Stimulated activated CD4-positive, alpha-beta T cell treated with anti-CD3 and anti-CD28 coated beads, Interleukin-1b, Interleukin-23, amount 100 ng/mL, for 1 hour (primary cell): ENCODE measurements at places on chromosomes 2 and 18.

DNA sequence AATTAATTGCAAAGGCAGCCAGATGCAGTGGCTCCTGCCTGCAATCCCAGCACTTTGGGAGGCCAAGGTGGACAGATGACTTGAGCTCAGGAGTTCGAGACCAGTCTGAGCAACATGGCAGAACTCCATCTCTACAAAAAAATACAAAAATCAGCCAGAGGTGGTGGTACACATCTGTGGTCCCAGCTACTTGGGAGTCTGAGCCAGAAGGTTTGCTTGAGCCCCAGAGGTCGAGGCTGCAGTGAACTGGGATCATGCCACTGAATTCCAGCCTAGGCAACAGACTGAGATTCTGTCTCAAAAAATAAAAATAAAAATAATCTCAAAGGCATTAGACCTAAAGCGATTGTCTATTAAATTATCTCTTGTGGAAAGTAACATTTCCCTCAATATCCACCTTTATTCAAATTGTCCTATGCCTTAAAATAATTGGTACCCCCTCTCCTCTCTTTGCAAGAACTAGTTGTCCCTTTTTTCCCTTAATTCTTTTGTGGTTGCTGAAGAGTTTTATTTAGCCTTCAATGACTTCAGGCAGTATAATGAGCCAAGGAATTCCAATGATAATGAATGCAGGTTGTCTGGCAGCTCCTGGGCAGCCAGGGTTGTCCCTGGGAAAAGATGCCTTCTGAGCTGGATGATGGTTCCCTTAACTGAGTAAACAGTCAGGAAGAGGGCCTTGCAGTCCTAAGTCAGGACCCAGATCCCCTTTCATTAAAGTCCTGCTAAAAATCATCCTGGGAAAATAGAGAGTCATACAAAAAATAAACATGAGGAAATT is 32.2 kb downstream of the GPR75 start:
- no peak for DNase-seq

DNA sequence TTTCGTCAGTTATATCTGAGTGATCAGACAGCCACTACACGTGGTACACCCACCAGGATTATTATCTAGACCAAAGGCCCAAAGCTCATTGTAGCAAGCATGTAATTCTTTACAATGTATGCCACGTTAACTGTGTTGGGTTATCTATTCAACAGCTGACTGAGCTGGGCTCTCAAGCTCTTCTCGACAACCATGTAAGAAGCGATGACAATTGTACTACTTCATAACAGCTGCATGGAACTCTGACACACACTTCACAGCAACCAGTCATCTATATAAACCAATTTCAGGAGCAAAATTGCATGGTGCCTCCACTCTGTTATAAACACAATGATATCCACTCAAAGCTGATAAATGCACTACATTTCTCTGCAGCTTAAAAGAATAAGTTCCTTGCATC is 701.8 kb downstream of the NR4A2 start:
- DNase-seq, result no peak

DNA sequence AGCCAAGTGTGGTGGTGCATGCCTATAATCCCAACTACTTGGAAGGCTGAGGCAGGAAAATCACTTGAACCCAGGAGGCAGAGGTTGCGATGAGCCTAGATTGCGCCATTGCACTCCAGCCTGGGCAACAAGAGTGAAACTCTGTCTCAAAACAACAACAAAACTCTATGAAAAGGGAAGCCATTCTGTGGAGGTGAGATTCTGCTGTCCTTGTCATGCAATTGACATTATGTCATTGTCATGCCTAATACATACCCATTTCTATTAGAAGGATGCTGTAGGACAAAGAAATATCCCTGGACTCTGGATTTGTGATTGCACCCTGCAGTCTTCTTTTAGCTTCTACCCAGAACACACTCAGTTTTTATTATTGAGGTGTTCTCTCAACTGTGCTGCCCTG is 8.6 kb downstream of the RASGRP3 start:
- DNase-seq, result no peak

GRCh38 chr18:64082513-64082912 is 66.4 kb downstream of the LINC00305 start:
- no peak for DNase-seq

DNA sequence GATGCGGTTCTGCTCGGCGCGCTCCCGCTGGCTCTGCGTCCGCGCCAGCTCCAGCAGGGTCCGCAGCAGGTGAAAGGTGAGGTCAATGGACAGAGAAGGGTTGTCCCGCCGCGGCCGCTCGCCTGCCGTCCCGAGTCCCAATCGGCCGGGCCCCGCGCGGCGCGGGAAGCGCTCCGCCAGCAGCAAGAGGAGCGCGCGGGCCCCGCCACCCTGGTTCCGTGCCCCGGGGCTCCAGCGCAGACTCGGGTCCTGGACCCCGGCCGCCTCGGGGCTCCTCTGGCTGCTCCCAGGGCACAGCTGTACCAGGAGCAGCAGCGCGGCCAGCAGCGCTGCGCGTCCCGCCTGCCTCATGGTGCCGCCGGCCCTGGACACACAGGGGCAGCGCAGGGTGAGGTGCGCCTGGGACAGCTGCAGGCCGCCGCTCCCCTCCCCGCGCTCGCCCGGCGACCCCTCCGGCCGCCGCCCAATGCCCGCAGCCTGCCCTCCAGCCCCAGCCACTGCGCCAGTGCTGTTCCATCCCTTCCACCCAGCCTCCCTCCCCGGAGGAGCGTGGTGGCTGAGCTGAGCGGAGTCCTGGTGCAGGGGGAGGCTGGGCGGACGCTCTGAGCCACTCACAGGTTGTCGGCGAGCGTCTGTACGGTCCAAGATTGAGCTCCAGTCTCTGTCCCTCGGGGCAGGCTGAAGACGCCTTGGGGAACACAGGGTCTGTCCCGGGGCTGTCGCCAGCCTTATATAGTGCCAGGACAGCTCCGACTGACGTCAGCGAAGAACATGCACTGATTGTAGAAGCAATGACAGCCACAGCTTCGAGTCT is 493 bp downstream of the UCN start:
- no peak for DNase-seq

GRCh38 chr2:29349316-29350030 is 234.3 kb downstream of the CLIP4 start:
- no peak for DNase-seq

DNA sequence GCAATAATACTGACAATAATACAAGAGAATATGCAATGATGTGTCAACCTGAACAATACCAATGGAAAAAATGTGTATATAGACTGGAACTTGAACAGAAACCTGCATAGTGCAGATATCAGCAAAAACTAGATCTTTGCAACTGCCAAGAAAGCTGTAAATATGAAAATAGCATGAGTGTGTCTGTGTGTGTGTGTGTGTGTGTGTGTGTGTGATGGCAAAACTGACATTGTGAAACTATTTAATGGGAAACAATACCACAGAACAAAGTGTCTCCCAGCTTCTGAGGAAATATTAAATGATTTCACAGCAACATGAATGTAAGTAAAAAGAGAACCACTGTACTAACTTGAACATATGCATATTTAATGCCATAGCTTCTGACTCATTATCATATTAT is 558.2 kb upstream of the LINC00305 start:
- no peak for DNase-seq

GRCh38 chr2:26635401-26635800 is 5.8 kb downstream of the CIB4 start:
- no peak for DNase-seq

DNA sequence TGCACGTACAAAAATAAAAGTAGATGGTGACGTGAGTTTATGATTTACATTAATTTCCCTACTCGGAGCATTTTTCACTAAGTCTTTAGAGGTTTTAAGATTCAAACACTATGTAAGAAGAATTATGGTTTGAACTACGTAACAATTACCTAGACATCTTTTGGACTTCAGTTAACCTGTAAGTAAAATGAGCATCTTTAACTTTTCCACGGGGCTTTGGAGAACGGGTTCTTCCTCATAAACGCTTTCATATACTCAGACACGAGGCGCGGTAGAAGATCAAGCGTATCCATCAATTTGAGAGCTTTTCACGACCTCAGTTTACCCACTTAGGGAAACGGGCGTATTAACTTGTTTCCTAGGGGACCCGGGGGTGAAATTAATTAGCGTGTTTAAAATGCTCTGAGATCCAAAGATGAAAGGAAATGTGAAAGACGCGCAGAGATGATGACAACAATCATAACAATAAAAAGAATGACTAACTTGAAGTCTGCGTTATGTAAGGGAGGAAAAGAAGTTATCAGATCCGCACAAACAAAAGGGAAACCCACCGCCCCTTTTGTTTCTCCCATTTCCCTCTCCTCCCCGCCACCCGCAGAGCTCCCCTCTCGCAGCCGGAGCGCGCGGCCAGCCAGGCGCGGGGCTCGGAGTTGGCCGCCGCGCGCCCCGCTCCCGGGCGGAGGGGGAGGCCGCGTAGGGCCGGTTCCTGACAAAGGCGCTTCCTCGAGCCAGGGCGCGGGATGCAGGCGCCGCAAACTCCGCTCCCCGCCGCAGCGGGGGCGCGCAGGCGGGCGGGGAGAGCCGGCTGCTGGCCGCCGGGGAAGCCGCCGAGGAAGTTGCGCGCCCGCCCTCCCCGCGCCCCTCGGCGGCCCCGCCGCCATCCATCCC is 807 bp downstream of the PELI1 start:
- no peak for DNase-seq

DNA sequence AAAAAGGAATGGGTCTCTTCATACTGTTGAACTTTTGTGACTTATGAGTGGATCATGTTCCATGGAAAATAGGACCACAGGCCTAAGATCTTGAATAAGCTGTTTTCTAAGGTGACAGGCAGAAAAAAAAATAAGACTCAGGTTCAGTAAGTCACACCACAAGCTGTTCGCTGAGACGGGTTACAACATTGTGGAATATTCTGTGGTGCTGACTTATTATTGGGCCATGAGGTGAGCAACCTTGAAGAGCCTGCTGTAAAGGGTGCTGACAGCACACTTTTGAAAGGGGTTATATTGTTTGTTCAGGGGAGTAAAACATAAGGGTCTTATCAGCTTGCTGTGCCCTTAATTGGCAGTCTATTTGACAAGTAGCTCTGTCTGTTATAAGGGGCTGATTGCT is 439.8 kb upstream of the SLC14A2 start:
- DNase-seq, result no peak

DNA sequence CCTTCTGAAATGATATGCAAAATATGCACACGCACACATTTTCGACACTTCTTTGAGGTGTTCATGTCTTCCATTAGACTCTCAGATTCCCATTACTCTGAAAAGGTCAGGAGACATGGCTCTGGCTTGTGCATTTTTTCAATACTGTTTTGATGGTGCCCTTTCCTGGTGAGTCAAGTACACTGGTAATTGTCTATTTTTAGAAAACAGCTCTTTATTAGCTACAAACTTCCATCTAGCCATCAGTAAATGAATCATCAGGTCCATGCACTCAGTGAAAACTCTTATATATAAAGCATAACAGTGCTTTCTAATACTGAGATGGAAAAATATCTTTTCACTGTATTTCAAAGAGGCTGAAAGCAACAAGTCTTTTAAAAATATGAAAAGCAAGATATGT is 194.9 kb downstream of the GALNT1 start:
- DNase-seq, result no peak

GRCh38 chr2:8249769-8250168 is 432.1 kb upstream of the ID2 start:
- no peak for DNase-seq

GRCh38 chr18:47448956-47449355 is 197.5 kb upstream of the SKOR2 start:
- DNase-seq, result no peak

GRCh38 chr2:134250840-134251461 is 2.9 kb upstream of the MGAT5 start:
- no peak for DNase-seq

DNA sequence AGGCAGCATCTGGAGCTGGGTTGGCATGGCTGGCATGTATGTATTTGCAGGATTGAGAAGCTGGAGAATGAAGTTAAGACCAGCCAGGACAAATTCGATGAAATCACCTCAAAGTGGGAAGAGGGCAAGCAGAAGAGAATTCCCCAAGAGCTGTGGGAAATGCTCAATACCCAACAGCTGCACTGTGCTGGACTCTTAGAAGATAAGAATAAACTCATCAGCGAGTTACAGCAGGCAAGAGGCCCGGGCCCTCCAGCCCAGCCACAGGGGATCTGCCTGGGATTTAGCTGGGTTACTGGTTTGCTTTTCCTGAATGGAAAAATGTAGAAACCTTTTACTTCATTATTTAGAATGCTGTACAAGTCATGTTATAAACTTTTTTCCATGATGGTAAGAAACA is 22.5 kb downstream of the DRC1 start:
- DNase-seq, result no peak

DNA sequence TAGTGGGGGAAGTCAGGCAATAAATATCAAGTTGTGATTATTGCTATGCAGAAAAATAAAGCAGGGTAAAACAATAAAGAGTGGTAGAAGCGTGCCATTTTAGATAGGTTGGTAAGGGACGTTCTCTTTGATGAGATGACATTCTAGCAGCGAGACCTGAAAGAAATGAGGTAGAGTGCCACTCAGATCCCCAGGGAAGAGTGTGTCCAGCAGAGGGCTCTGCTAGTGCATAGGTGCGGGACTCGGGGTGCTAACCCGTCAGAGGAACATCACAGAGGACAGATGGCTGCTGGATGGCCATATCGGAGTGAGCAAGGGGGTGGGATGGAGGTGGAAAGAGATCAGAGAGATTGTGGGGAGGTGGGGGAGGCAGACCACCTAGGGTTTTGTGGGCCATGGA is 16.3 kb upstream of the GTF2A1L start:
- DNase-seq, result no peak

GRCh38 chr18:13547347-13547746 is 179.0 kb downstream of the FAM210A start:
- DNase-seq, result no peak

DNA sequence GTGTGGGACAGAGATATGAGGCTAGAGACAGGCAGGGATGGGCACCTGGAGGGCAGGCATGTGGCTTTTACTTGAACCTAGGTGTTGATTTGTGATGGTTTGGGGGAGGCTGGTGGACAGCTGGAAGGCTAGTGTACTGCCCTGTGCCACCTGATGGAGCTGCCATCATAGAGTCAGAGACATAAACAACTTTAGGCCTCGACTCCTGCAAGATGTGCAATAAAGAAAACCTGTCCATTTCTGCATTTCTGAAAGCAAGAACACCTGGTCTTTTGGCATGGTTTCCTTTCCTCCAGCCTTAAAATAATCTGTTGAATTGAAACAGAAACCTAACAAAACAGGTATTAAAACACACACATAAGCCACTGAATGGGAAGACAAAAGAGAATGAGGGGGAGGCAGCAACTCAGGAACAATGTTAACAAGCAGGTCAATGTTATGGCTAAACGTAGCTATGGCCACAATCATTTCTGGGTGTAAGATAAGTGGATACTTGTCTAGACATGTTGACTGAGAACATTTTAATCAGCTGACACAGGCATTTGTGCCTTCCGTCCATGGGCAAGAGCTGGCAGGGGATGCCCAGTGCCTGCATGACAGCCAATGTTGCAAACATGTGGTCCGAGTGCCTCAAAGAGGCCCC is 87.8 kb downstream of the KCTD1 start:
- DNase-seq, result no peak

GRCh38 chr2:16320716-16321115 is 344.9 kb downstream of the CYRIA start:
- no peak for DNase-seq

- DNase-seq, result no peak
These were observed 370.8 kb downstream of the OSR1 start for GRCh38 chr2:18987592-18988073.

GRCh38 chr2:225693259-225693658 is 293.7 kb downstream of the NYAP2 start:
- no peak for DNase-seq
